ENCODE measurements at places on chromosomes 1 and 21. TPM values are rescaled to one million over a fixed set of nuclear protein-coding genes. Genes with fewer than 3 reads are reported as not detected.

GRCh38 chr1:209802117-209802779 is 3.7 kb downstream of the IRF6 start:
- ATAC-seq, result no peak

- ATAC-seq, result no peak
These were observed 118.8 kb downstream of the HUNK start for GRCh38 chr21:31991356-31992331.

GRCh38 chr1:25557543-25557942 is 14.1 kb downstream of the LDLRAP1 start:
- ATAC-seq, result no peak

DNA sequence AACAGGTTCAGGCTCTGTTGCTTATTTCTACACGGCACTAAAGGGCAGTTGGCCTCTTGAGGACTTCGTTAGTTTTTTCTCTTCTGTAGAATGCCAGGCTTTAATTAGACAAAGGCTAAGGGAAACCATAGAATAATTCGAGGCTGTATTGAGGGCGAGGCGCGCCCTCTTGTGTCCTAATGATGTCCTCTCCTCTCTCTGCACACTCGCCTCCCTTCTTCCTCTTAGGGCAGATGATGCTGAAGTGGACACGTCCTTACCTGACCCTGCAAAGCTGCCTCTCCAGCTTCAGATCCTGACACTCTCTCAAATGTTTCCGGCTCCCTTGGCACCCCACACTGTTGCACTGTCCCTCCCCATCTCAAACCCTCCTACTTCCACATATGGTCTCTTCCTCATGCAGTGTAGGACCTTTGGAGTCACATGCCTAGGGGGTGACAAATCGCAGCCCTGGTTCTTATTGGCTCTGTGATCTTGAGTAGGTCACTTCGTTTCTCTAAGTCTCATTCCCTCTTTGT is 1.9 kb upstream of the ZSCAN20 start:
- peak; percentile 78 for ATAC-seq

DNA sequence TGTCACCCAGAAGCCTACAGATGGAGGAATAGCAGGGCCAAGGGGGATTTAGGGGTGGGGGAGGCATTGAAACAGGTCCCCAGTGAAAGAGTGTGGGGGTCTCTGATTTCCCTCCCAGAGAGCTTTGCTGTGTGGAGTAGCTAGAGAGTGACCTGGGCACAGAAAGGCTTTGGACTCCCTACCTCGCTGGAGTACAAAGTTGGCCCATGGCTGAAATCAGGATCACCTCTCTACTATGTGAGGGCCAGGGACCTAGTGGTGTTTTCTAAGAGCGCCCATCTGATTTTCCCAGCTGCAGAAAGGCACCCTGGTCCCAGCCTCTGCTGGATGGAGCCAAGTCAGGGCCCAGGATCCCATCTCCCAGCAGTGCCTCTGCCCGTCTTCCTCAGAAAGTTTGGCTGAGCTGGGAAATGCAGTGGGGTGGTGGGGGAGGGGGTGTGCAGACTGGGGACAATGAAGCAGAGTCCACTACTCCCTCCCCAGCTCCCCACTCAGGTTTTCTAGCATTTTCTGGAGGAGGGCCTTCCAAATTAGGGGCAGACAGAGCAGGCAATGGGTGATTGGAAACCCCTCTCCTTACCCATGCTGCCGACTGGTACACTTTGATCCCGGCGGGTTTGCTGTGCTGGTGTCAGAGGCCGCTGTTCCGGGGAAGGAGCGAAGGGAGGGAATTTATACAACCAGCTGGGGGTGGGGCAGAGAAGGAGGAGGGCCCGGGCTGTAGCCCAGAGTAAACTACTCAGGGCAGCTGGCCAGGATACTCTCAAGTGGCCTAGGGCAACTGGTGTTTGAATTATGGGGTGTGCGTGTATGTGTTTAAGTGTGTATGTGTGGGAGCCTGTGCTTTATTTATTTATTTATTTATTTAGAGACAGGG is at the start of gene SELENBP1:
TSS of gene SELENBP1 (minus strand) at position 648 of the 877 bp plus-strand sequence. CDS start at position 584, 64 bp downstream.
- ATAC-seq, result peak; percentile 83

GRCh38 chr1:10514490-10515235 is 39.9 kb downstream of the PEX14 start:
- no peak for ATAC-seq

- no peak for ATAC-seq
These were observed 197.5 kb downstream of the ZZZ3 start for GRCh38 chr1:77484926-77485325.

Gene GALE
- 61.6 TPM for total RNA-seq
